SK-N-SH treated with all-trans-retinoic acid at 6 μM for 48 hours (cell line): ENCODE measurements at places on chromosomes 2 and 18.

- no peak for ATAC-seq
These were observed 7.6 kb upstream of the C18orf32 start for GRCh38 chr18:49494660-49495059.

GRCh38 chr18:58416014-58416703, 212.7 kb downstream of the ALPK2 start:
- peak; percentile 49 for ATAC-seq

DNA sequence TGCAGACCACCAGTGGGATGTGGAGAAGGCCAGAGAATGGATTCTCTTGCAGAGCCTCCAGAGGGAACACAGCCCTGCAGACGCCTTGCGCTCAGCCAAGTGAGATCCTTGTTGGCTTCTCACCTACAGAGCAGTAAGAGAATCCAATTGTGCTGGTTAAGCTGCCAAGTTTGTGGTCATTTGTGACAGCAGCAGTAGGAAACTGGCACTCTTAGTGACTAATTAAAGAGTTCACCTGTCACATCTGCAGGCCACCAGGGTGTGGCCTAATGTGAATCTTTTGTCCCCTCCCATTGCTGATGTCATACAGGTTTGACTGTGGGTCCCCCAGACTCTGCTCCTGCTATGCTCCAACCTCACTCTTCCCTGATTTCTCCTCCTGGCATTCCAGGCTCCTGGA, 235.9 kb downstream of the TFCP2L1 start:
- no peak for ATAC-seq

DNA sequence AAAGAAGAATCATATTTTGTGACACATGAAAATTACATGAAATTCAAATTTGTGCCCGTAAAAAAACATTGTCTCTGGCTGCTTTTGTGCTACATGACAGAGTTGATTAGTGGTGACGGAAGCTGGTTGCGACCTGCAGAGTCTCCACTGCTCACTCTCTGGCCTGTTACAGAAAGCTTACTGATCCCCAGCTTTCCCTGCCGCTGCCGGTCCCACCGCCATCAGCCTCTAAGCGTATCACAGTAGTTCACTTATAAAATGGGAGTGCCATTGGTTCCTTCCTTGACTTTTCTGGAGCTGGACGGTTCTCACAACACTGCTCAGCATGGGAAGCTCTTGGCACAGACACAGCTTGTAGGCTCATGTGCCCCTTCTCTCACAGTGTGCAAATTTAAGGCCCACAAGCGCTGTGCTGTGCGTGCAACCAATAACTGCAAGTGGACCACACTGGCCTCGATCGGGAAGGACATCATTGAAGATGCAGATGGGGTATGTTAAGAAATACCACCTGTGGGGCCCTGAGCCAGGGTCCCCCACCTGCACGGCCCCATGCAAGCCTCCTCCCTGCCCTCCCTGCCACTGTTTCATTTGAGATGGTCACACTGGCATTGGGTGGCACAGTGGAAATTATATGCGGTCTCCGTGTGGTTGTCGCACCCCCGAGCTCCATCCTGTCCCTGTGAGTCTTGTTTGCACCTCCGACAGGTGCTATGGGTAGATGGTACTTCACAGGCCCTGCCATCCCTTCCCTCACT, 81.3 kb downstream of the DGKD start:
- no peak; the same call in 2 of the 3 replicates for ATAC-seq

- peak; percentile 75 for ATAC-seq
These were observed 1141.8 kb downstream of the RPIA start for GRCh38 chr2:89833116-89833779.

DNA sequence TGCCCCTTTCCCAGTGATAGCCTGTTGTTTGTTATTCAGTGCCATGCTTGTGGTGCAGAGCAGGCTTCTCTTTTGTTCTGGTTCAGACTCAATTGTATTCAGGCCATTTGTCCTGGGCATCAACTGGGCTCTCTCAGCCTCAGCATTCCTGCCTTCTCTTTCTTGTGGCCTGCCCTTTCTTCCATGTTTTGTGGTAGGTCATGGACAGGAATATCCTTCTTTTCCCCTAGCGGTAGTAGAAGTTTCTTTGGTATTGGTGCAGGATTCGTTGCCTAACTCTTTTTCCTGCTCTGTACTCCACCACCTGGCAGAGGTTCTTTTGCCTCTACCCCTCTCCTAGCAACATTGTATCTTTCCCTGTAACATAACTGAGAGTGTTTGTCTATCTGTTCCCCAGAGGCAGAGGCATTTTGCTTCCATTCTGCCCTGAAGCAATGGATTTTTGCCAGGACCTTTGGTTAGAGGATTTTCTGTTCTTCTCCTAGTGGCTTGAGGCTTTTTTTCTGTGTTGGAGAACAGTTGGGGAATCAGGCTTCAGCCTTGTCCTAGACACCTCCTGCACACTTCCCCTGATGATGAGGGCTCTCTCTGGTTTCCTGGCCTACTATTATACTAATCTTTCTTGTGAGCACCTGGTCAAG, 68.5 kb downstream of the NCOA1 start:
- ATAC-seq = no peak

- peak; percentile 61; the same call in 2 of the 3 replicates for ATAC-seq
These were observed 178.1 kb upstream of the CYP26B1 start for GRCh38 chr2:72325592-72326422.

- no peak for ATAC-seq
These were observed 218.5 kb downstream of the TFCP2L1 start for GRCh38 chr2:121066526-121066925.

- peak; percentile 12; the same call in 1 of the 3 replicates for ATAC-seq
These were observed 9.2 kb downstream of the SEPTIN10 start for GRCh38 chr2:109604597-109604996.

DNA sequence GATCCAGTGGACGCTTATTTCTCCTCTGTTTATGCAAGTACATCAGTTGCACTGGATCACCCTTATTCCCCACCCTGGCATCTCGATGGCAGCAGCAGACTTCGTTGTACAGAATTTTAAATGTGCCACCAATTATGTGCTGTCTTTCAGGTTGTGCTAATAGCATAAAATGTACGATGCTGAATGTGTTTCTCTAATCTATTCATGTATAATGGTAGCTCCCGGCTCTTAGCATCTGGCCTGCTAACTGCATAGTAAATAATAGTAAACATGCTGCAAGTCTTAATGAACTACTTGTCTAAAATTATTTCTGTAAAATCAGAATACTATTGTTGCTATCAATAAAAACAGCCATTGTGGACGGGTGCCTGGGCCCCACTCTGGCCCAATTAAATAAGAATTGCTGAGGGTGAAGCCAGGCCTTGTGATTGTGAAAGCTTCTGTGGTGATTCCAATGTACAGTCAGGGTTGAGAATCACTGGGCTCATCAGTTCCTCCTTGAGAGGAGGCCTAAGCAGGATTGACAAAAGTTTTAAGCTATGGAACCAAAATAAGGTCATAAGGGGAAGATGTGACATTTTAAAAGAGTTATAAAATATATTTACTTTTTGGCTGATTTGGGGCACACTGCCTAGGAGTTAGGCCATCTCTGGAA, 14.4 kb upstream of the MYO3B start:
- ATAC-seq = no peak

DNA sequence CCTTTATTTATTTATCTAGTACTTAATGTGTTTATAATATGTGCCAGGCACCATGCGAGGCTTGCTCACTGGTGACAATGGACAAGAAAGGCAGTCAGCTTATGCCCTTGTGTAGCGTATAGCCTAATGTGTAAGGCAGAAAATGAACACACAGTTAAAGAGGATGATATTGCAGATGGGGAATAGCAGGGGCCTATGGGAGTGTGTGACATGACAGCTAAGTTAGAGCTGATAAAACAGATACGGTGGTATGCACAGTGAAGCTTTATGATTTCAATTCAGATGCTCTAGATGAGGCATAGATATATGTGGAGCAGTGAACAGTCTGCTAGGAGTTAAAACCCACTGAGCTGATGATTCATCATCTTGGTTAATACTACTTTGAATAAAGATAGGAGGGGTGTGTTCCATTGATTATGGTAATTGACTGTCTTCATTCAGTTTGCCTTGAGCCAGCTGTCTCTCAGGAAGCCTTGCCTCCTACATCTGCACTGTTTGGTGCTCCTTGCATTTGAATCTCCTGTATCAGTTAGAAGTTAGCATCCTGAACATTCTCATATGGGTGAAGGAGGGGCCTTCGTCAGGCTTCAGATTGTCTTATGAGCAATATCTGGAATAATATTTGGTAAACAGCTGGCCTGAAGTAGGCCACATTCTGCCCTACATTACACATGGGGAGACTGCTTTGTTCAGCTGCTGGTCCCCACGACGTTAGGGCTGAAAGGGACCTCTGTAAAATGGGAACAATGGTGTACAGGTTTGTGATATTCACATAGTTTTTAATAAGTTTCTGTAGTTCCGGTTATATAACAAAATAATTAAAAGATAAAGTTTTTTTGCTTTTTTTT, 13.2 kb downstream of the MAP4K4 start:
- peak; percentile 71 for ATAC-seq

DNA sequence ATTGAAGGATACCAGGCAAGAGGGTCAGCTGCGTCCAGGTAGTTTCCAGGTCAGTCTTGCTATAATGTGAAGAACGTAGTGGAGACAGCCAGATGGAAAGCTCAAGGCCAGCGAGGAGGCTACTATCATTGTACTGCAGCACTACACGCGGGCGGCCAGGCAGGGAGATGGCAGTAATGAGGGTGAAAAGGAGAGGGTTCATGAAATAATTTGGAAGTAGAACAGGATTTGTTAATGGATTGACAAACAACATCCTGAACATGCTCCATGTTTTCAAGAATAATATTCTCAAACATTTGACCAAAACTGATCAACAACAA, 17.1 kb downstream of the SPIRE1 start:
- peak; percentile 60; the same call in 2 of the 3 replicates for ATAC-seq

- peak; percentile 82 for ATAC-seq
These were observed 15.3 kb downstream of the CROCC2 start for GRCh38 chr2:240921311-240921994.

DNA sequence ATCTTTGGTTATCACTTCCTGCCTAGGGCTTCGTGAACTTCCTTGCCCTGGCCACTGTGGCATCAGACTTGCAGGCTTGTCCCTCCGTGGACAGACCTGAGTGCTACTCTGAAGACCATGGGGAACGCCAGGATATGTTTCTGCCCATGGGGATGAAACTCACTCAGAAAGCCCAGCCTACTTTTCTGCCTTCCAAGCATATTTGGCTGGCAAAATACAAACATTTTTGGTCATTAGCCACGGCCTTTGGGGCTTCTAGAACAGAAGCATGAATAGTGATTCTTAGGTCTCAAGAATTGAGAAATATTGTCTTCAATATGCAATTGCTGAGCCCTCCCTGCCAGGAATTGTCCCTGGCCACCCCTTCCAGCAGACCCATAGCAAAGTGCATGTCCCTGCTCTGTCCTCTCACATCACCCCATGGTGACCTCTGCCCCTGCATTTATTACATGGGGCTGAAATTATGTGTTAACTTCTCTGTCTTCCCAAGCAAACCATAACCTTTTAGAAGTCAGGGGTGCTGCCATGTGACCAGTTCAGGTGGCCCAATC, 152.4 kb downstream of the OSR1 start:
- ATAC-seq = no peak

- ATAC-seq = no peak
These were observed 104.5 kb downstream of the UGGT1 start for GRCh38 chr2:128195435-128195984.

DNA sequence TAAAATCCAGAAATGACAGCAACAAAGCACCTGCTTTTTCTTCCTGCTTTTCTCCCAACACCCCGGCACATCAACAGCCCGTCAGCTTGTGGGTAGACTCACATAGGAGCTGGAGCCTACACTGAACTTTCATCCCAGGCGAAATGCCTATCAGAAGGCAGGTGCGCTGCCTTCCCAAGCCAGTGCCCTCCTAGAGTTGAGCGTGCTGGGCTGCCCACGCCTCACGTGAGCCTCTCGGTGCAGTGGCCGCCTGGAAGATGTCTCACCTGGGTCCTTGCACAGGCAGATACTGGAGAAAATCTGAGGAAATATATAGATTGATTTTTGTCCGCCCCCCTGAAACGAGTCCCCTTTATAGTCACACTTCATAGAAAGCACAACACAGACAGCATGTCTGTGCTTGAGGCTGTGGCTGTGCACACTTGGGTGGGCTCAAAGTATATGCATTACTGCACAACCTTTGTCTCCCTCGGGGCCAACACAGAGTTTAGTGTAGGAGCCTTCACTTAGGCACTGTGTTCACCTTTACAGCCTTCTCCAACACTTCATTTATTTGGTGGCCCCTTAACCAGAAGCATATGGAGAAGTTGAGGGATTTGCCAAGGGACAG, 112.5 kb downstream of the SMAD7 start:
- no peak for ATAC-seq

DNA sequence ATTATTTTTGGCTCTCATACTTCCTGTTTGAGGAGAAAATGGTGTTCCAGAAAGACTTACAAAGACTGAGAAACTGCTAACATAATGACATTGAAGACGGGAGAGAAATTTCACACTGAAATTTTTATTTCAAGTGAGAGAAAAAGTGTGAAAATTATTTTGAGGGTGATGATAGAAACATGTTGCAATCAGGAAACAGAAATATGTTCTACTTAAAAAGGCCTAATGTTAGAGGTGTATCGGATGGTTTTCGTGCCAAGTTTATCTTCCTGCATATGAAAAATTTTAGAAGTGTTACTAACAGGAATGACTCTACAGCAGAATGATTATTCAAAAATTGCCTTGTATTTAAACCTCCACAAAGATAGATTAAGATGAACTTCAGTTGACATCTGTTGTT, 50.5 kb downstream of the KCNE4 start:
- no peak for ATAC-seq

DNA sequence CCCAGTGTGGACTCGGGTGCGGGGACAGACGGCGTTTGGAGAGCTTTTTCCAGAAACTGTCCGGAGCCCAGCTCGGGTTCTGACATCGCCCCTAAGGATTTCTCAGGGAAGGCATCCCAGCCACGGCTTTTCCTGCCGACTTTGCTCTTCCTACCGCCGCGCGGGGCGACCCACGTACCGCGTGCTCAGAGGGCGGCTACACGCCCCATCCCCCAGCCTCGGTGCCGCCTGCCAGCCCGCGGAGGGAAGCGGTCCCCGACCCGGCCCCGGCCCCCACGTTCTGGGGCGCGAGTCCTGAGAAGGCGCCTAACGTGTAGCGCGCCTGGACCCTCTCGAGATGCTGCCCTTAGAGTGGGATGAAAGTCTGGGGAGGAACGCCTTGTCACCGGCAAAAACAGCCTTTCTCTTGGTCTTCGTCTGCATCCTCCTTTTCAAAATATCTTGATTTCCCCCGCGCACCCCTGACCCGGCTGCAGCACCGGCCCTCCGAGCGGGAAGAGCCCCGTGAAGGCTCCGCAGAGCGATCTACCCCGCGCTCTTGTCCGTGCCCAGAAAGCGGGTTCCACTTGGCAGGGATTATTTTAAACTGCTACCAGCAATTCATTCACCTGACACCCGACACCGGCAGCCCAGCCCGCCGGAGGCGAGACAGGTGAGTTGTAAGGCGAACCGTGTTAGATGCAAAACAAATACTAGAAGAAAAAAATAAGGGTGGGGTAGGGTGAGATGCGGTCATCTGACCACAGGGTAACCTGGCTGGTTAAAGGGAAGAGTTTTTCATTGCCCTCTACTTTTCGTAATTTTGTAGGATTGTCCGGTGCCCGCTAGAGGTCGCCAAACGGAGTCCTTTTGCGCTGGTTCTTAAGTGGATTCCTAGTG, 812 bp upstream of the KCNG3 start:
- ATAC-seq = peak; percentile 88
